ENCODE measurements at places on chromosomes 3 and 15.

DNA sequence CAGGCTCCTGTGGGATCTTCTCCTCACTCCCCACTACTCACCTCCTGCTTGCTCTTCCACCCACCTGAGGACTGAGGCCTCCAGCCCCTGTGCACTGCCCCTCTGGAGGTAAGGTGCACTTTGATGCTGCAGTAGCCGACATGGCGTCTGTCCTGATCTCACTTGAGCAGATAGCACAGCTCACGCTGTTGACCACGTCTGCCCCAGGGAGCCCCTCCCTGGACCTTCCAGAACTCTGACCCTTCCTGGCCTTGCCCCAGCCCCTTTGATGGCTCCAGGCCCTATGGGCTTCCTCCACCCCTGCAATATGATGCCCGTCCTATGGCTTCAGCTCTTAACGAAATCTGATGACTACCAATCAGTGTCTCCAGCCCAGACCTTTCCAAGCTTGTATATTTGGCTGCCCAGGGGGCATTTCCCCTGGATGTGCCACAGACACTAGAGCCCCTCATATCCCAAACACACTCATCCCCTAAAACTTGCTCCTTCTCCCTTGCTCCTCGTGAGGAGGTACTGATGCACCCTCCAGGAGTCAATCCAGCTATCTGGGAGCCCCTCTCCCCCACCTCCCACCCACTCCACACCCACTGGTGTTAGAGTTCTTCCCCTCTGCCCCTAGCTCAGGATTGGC, 27.1 kb downstream of the KY start:
- no peak for DNase-seq

- DNase-seq: no peak
These were observed 46.8 kb upstream of the PCSK6 start for GRCh38 chr15:101536166-101536874.

DNA sequence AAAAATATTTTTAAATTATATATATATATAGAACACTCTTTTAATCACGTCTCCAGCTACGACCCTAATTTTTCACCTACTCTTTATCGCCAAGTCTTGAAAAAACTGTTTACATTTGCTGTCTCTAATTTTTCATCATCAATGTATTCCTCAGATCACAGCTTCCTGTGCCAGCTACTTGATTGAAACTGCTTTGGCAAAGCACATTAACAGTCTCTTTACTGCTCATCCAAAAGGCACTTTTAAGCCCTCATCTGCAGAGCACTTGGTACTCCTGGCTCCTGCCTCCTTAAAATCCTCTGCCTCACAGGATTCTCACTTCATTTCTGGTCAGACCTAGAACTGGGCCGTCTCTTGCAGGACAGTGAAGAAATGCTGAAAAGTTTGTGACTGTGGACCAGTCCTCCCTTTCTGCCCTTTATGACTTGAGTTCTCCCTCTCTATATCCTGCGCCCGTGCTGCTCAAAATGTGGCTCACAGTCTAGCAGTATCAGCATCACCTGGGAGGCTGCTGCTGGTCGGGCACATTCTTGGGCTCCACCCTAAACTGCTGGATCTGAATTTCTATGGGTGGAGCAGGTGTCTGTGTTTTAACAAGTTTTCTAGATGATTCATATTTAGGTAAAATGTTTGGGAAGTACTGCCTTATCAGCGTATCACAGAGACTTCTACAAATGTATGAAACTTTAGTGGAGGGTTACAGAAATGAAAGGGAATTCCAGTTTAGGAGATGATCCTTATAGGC, 196.8 kb downstream of the ADAMTSL3 start:
- DNase-seq: no peak

DNA sequence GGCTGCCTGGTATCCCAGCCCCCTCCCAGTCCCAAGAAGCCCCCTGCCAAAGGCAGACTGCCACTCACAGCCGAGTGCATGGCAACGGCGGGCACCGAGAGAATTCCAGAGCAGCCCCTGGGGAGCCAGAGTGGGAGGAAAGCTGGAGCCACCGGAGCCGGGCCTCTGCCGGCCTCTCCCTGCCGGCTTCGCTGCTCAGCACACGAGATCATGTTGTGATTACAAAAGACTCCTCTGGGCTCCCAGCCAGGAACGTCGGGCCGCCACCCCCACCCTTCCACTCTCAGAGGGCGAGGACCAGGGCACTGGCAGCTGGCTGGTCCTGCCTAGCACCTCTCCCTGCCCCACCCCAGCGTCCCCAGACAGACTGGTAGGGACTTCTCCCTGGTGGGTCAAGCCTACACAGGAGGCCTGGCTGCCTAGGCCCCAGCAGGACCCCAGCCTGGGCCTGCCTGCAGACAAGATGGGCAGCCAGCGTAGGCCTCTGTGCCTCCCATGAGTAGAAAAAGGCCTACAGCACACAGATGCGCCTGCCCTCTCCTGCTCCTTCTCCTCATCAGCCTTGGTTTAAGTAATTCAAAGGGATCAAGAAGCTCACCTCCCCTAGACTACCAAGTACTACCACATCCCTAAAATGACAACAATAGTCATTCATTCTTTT, at the start of gene CCDC9B:
Gene CCDC9B, minus strand, starts transcription at position 200 of the 661 bp plus-strand sequence. Its CDS starts 120 bp downstream, at position 80.
- DNase-seq: peak; percentile 27

GRCh38 chr3:123302961-123303360, 101.2 kb downstream of the SEC22A start:
- DNase-seq: no peak

DNA sequence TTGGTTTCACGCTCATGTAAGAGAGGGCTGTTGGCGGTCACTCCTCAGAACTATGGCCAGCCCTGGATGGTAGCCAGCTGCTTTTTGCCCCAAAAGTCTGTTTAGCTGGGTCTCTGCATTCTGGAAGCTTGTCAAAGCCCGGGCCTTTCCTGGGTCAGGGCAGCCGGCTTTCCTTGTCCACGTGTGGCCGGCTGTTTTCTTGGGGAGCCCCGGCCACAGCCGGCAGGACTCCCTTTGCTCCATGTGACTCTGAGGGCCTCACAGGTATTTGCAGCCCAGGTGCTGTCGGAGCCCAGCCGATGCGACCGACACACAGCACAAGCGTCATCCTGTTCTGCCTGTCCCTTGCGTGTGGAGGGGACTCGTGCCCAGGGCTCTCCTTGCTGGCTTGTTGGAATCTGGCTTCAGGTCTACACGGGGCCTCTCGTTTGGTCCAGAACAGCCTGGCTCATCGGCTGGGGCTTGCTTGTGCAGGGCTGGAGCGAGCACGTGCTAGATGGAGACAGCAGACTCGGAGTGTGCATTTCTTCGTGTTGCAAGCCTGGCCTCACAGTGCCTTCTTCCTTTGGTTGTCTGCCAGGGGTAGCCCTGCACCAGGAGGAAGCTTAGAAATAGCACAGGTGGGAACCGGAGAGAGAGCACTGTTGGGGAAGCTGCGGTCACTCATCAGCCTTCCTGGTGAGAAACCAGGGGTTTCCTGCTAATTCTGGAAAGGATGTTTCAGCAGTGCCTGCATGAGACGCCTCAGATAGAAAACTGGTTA, 51.5 kb downstream of the PGPEP1L start:
- DNase-seq: no peak

DNA sequence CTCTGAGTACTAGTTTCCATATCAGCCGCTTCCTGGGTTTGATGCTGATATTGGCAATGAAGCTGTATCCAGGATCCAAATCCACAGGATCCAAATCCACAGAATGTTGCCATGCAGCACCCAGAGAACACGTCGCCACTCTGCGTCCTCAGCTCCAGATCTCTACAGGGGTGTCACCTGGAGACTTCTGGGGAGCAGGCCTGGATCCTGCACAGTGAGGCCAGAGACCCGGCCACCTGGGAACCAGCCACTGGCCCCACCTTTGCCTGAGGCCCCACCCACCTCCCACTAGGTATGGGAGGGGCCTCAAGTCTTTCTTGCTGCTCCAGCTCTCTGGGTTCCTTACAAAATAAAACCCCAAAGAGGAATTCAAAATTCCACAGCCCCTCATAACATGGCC, 123.9 kb downstream of the LRRK1 start:
- no peak for DNase-seq

GRCh38 chr3:14391033-14391432, 11.4 kb upstream of the SLC6A6 start:
- DNase-seq: no peak

DNA sequence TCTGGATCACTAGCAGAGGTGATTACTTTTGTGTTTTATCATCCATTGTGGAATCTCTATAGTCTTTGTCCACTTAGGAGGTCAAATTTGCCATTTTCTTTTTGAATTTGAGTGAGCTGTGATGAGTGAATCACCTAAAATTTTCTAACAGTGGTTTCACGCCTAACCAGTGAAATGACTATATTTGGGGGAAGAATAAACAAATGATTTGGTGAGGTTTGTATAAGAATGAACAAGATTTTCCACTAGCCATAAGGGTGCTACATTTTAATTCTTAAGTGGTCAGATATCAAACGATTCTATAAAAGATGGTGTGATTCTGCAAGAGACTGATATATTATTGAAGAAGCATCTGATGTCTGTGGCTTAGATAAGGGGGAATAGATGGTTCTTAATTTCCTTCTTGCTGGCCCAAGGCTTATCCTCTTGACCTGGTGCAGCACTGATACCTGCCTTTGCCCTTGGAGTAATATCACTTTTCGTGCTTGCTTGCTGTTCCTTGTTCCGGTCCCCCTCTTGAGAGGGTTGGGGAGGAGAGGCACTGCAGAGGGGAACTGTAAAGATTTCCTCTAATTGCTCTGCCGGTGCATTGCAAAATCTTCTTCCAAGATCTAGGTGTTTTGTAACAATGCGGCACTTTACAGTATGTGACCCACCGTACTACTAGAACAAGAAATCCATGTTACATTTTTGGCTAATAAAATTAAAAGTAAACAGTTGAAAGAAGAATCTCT, 14.5 kb downstream of the C3orf20 start:
- DNase-seq: no peak

GRCh38 chr15:100457201-100457600, 71.5 kb downstream of the CERS3 start:
- DNase-seq: no peak

DNA sequence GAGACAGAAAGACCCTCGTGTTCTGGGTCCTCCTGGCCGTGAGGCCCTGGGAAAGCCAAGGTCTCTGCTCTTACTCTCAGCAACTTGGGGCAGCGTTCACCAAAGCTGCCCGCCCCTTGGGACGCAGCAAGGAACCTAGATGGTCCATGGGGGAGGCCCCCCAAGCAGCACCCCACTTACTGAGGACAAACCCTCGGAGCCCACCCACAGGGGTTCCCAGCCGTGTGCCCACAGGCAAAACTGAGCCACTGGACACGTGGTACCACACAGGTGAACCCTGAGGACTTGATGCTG, 166.2 kb upstream of the IQSEC1 start:
- DNase-seq: no peak

DNA sequence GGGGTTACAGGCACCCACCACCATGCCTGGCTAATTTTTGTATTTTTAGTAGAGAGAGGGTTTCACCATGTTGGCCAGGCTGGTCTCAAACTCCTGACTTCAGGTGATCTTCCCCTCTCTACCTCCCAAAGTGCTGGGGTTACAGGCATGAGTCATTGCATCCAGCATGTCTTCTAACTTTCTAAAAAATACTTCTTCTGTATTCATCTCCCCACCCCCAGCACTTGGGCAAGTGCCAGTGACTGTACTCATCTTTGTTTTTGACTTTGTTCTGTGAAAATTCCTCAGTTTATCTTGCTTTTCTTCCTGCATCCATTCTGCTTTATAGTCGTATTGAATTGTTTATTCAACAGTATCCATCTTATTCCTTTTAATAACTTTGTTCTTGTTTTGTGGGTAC, 47.6 kb downstream of the ARIH1 start:
- no peak for DNase-seq

- no peak for DNase-seq
These were observed 916.2 kb upstream of the CADM2 start for GRCh38 chr3:84042399-84043106.

DNA sequence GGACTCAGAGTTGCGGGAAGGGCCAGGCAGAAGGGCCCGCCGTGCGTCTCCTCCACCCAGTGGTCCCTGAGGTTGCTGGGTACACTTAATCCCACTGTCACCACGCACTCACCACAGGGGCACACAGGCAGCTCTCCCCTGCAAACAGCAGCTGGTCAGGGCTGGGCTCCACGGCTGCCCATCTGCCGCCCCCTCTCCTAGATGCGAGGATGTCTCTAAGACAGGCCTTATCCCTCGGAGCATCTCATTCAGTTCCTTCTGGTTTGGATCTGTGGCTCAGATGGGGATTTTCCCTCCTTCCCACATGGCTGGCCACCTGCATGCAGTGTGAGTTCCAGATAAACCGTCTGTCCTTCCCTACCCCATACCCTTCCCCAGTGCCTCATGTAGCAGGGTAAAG, 26.3 kb downstream of the MRPS11 start:
- DNase-seq: no peak

DNA sequence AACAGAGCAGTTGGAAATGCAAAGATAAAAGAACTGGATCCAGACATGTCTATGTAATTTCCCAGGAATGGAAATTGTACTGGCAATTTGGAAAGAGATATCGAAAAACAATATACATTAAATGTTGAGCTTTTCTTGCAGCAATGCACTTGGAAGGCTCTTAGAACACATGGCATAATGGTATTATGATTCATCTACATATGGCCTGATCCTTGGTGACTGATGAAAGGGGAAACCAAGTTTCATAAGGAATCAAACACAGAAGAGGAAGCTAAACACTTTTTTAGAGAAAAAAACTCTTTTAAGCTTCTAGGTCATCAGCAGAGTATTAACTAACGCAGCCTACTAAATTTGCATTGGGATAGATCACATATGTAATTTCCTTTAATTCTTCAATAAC, 12.4 kb upstream of the GREM1 start:
- DNase-seq: no peak

DNA sequence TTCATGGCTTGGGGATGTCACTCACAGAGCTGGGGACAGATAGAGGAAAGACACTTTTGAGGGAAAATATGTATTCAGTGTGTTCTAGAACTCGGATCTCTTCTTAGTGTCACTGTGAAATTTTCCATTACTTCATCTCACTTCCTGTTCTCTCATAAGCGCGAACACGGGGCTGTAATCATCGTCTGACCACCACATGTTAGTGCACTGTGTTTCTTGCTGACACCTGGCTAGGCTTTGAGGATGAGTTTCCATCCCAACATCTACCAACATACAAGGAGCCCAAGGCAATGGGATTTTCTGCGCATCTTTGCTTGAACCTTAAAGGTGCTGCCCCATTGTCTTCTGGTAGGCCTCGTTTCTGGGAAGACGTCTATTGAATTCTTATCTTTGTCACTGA, 84.0 kb downstream of the LIPC start:
- no peak for DNase-seq

DNA sequence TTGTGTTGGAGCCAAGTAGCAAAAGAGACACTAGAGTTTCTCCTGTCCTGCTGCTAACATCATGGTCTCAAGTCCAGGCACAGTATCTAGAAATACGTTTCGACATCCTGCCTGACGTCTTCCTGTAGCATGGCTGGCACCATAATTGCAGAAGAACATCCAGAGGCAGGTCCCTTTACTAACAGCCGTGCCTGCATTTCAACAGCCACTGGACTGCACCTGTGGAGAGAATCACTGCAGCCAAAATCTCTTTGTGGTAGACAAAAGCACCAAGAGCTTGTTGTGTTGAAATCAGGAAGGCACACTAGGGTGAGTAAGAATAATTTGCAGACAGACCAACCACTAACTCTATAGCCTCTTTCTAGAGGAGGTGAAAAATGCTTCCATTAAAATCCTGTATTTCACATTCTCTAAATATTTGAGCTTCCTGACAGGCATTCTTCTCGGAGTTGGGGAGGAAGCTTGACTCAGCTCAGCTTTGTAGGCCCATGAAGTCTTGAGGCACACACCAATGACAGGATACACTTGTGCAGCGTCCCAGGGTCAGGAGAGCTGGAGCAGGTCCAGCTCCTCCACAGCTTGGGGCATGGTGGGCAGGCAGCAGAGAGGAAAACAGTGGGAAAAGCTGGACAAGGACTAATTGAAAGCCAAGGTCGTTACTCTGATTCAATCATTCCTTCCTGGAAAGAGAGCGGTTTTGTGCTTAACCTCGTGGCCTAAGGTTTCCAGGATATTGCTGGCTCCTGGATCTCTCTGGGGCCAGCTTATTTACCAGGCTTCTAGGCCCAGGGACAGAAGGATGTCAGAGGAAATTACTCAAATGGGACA, 244.9 kb downstream of the FAM43A start:
- DNase-seq: no peak

All from cortex of kidney (tissue), 1 donor.